ENCODE measurements at places on chromosomes 4 and X. TPM values are rescaled to one million over a fixed set of nuclear protein-coding genes. Genes with fewer than 3 reads are reported as not detected.

The BEND2 gene
- total RNA-seq, result not detected

The RXFP1 gene
- total RNA-seq, result not detected

The LYAR gene
- total RNA-seq, result 18.2 TPM

The TRO gene
- total RNA-seq, result 3.9 TPM

The AGTR2 gene
- not detected for total RNA-seq

The FDCSP gene
- not detected for total RNA-seq

The CFI gene
- total RNA-seq, result 21.9 TPM

The CENPE gene
- total RNA-seq, result 1.2 TPM

The GLRB gene
- total RNA-seq, result 3.3 TPM

The BMPR1B gene
- total RNA-seq, result 0.45 TPM

The SMIM10L2A gene
- total RNA-seq, result 0.39 TPM

The CCDC120 gene
- 4.0 TPM for total RNA-seq

The ZFP42 gene
- not detected for total RNA-seq

The HNRNPD gene
- 112 TPM for total RNA-seq

The PRKG2 gene
- 0.19 TPM for total RNA-seq

The SLC6A14 gene
- not detected for total RNA-seq

The PAGE2 gene
- not detected for total RNA-seq

The NHS gene
- 11.4 TPM for total RNA-seq

The TCEANC gene
- 2.9 TPM for total RNA-seq

The MAGEA9B gene
- not detected for total RNA-seq

The CCNQ gene
- 16.3 TPM for total RNA-seq

The EGFL6 gene
- total RNA-seq, result 15.7 TPM

The P2RY8 gene
- total RNA-seq, result 2.5 TPM
